ENCODE measurements at places on chromosomes 11 and 22. TPM values are rescaled to one million over a fixed set of nuclear protein-coding genes. Genes with fewer than 3 reads are reported as not detected.

Gene MMP13
- total RNA-seq: not detected

Gene CDCA5
- total RNA-seq: 1.7 TPM

Gene GALNT18
- total RNA-seq: 49.2 TPM

Gene SPECC1L
- total RNA-seq: 105 TPM

Gene FGF19
- not detected for total RNA-seq

Gene DRD4
- not detected for total RNA-seq

Gene MAPK8IP2
- total RNA-seq: 0.93 TPM

Gene MS4A15
- not detected for total RNA-seq

Gene ARHGEF17
- total RNA-seq: 52.5 TPM

Gene RASD2
- total RNA-seq: 8.2 TPM

Gene KCNC1
- 0.27 TPM for total RNA-seq

Gene WNT11
- 17.1 TPM for total RNA-seq

Gene OR51B2
- total RNA-seq: not detected

Gene CCDC87
- 1.2 TPM for total RNA-seq

Gene KCNJ4
- not detected for total RNA-seq

Gene MIAT
- 0.62 TPM for total RNA-seq

Gene SCN4B
- total RNA-seq: 2.7 TPM

Gene RASGRP2
- 84.9 TPM for total RNA-seq

Gene C11orf16
- not detected for total RNA-seq

Gene KLHDC7B
- total RNA-seq: 0.08 TPM

Gene LRRC32
- 22.7 TPM for total RNA-seq

Gene ACRV1
- total RNA-seq: not detected

Gene OR9G1
- total RNA-seq: not detected

Gene OR6T1
- total RNA-seq: not detected

Gene TCN2
- 34.6 TPM for total RNA-seq

Gene MGAT3
- 3.0 TPM for total RNA-seq

Gene MAP6
- total RNA-seq: 23.3 TPM

Gene OR8D4
- total RNA-seq: not detected

Gene ZNF215
- 0.54 TPM for total RNA-seq

Data from gastroesophageal sphincter (tissue), 4 donors.